HT-29 (cell line): ENCODE measurements at places on chromosomes 7 and 10. TPM values are rescaled to one million over a fixed set of nuclear protein-coding genes. Genes with fewer than 3 reads are reported as not detected.

DNA sequence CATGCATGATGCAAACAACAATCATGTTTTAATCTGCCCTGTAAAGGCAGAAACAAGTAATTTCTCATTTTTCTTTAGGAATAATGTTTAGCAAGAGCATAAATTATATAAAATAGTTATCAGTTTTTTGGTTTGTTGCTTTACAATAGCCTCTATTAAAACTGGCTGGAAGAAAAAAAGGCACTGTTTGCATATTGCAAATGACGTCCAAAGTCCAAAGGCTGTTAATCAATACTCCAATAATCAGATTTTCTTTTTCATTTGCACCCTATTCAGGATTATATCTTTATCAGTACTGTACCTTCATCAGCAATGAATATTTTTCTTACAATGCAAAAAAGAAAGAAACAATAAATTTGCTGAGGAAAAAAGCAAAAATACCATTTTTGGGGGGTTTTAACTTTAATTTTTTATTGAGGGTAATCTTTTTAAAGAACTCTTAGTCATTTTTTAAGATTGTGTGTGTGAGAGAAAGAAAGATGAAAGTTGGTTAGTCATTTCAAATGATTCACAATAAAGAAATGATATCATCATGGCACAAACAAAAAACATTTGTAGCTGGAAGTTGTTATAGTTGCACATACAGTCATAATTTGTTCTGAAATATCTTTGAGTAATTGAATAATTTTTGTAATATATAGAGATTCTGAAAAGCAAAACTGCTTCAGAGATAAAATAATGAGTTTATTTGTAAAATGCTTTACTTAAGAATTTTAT is 44.4 kb upstream of the AKR1C2 start:
- no peak for DNase-seq

DNA sequence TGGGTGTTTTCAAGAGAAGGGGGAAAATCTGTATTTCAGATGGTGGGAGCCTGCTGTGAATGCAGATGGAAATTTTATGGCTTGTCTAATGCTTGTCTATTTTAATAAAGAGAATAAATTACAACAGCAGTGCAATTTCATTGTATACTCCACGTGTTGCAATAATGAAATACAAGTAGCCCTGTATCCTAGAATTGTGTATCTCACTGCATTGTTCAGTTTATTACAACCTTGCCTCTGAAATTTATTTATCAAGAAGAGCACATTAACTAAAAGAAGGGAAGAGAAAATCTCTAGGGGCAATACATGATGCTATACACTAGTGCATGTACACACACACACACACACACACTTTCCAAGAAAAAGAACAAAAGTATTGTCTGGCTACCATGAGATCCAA is 21.8 kb downstream of the ANK3 start:
- no peak for DNase-seq

DNA sequence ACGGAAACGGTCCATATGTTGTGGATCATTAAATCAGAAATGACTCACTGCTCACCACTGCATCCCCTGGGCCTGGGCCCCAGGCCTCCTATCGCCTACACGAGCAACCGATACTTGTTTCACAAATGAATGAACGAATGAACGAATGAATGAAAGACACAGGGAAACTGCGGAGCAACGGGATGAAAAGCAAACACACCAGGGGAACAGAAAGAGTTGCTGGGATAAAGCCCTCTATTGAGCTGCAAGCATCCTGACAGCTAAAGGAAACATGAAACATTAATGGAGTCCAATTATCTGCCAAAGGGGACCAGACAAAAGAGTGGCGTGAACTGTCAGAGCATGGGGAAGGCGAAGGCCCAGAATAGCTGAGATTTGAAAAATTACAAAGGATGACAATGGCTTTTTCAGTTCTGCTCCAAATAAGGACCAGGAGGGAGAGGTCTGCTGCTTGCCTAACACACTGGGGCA is 92.1 kb downstream of the GRB10 start:
- DNase-seq: no peak

DNA sequence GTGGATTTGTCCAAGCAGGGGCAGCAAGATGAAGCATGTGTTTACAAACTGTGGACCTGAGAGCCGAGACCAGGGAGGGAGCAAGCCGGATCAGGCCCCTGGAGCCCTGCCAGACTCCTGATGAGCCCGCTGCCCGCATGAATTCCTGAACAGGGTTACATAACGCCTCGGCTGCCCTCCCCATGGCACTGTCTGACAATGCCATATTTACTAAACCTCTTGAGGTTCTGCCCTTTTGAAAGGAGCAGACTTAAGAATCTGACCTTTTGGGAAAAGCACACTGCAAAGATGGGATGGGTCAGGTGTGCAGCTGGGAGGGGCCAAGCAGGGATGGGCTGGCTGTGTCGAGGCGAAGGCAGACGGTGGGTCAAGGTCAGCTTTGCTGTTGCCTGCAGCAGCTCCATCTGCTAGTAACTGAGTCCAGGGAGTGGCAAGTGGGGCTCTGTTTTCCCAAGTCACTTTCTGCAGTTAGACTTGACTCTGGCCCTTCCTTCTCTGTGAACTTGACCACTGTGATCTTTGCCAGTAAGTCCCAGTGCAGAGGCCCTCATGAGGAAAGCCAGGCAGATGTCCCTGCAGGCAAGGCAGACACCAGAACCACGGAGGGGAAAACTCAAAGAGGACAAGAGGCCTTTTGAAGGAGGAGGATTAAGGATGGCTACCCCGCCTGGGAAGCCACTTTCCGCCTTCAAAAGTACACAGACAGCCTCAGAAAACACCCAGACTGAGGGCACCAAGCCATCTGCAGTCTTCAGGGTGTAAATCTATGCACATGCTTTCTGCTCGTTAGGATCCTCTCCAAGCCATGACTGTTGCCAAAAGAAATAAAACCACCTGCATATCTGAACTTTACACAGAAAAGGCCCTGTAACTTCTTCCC is 175.8 kb downstream of the TNS3 start:
- DNase-seq: peak; percentile 93

DNA sequence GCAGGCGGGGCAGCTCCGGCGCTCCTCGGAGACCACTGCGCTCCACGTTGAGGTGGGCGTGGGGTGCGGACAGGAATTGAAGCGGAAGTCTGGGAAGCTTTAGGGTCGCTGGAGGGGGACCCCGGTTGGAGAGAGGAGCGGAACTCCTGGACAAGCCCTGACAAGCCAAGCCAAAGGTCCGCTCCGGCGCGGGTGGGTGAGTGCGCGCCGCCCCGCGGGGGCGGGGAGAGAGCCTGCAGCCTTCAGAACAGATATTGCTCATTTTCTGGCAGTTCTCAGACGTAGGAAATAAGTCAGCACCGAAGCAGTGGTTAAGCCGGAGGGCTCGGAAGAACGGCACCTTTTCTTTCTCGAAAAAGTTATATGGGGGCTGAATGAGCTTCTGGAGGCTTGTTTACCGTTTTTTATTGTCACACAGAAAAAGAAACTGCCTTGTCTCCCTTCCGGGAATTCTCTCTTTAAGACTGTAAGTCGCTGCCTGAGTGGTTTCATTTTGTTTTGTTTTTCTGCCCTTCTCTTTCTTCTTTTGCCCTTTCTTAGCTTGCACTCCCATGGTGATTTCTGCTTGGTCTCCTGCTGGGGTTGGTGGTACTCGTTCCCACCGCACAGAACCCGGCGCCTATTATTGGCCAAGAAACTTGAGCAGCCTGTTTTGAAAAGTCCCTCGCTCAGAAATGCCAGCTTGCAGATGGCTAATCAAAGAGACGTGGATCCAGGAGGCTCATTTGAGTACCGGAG is 732 bp downstream of the FAS start:
- DNase-seq: peak; percentile 52

GRCh38 chr7:66464059-66464458 is 164.6 kb upstream of the KCTD7 start:
- DNase-seq: no peak

DNA sequence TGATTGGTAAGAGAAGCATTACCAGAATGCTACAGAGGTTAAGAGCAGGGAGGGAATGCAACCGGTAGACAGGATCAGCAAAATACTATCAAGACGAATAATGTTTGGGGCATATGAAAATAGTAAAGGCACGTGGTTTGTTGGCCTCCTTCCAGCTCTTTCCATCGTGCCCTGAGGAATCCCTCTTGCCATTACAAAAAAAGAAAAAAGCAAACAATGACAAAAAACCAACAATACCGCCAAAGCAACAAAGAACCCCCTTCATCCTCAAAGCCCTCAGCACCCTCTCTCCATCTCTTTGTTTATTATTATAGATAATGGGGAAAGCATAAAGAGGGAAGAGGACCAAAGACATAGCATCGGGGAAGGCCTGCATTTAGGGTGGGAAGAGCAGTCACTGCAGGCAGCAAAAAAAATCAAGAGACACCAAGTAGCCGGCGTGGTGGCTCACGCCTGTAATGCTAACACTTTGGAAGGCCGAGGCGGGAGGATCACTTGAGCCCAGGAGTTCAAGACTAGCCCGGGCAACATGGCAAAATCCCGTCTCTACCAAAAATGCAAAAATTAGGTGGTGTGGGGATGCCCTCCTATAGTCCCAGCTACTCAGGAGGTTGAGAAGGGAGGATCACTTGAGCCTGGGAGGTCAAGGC is 78.0 kb downstream of the HIP1 start:
- DNase-seq: no peak

GRCh38 chr10:72744566-72744965 is 52.6 kb downstream of the MCU start:
- no peak for DNase-seq

Gene PLAU
- 0.15 and 0.21 TPM in 2 replicates for total RNA-seq

Gene PPP1R3C
- not detected in 2 replicates for total RNA-seq

Gene SFRP5
- total RNA-seq: 0.21 TPM in 1 of 2 replicates, not detected in the other

GRCh38 chr10:93580828-93581227 is 14.4 kb downstream of the FFAR4 start:
- peak; percentile 84 for DNase-seq

Gene CHAT
- not detected in 2 replicates for total RNA-seq

Gene HEPACAM2
- total RNA-seq: 1.9 and 2.3 TPM in 2 replicates

Gene OR2A42
- total RNA-seq: not detected in 2 replicates

DNA sequence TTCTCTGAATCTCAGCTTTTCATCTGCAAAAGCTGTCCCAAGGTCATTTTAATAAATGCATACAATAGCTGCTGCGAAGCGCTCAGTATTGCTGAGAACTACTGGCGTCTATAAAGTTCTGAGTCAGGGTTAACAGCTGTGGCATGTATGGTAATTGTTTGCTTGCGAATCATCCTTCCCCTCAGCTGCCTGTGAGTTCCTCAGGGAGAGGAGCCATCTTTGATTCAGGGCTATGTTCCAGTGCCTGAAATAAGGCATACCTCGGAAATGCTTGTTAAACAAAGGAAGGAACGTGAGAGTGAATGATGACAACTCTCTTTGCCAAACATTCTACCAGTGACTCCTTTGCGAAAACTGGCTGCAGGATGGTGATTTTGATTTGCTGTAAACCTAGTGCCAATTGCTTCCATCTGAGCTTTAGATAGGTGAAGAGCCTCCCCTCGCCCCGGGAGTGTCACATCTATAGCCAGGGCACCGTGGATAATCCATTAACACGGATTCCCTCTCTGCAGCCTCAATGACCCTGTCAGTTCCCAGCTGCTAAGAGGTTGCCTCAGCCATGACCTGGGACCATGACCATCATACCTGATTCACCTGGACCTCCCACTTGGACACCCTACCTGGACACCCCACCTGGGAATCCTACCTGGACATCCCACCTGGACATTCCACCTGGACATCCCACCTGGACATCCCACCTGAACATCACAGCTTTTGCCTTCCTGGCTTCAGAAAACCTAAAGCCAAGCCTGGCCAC is 39.6 kb downstream of the GPRIN2 start:
- no peak for DNase-seq

DNA sequence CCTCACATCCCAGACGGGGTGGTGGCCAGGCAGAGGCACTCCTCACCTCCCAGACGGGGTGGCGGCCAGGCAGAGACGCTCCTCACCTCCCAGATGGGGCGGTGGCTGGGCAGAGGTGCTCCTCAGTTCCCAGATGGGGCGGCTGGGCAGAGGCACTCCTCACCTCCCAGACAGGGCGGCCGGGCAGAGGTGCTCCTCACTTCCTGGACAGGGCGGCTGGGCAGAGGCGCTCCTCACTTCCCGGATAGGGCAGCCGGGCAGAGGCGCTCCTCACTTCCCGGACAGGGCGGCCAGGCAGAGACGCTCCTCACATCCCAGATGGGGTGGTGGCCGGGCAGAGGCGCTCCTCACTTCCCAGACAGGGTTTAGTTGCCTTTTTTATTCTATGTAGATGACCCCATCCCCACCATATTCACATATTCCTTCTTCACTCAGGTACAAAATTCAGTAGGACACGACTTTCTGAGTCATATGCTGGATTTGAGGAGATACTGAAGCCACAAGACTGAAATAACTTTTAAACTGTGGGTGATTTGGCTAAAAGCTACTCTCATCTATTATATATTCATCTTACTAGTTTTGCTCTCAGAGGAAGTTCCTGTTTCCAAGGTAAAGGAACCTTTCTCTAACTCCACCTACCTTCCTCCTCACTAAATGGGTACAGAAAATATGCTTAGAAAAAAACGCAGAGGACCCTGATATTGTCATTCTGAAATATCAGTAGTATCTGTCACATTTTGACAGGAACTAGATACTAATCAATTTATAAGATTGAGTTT is 54.4 kb downstream of the ENTPD1 start:
- DNase-seq: no peak

DNA sequence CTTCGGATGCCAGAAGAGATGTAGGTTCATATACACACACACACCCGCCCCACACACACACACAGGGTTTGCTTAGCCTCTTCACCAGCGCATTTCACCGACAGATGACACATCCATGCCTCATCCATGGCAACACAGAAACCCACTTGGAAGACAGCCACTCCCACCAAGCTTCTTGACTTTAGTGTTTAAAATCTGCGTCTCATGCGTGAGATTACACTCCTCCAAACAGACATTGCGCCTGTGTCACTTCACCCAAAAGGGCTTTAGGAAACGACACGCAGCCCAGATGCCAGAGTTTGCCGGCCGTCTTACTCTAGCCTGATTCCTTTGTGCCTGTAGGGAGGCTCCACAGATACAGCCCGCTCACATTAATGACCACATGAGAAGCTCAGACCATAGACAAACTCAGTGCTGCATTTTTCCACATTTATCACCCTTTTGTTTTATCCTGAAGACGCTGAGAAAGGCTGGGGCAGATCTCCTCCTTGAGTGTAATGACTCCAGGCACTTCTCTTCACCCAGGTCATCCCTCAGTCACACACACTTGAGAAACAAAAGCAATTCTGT is 73.8 kb downstream of the DIP2C start:
- no peak for DNase-seq

- peak; percentile 64 for DNase-seq
These were observed at the start of gene COL17A1 for GRCh38 chr10:104085801-104086400. COL17A1 (minus strand) TSS chr10:104085880; CDS start chr10:104080673, 5,207 bp downstream.

DNA sequence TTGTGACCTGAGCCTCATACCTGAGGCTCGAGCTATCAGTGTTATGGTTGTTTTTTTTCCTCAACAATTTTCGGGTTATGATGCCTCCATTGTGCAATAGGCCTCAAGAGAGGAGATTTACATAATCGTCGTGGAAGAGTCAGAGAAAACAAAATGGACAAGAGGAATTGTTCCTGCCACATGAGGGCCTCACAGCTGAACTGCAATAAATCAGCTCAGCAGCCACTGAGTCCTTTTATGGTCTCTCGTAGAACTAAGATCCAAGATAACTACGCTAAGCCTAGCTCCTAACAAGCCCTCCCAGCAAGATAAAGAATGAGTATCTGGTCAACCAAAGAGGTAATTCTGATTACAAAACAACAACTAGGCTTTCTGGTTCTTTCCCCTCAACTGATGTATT is 336.8 kb downstream of the WDR11 start:
- peak; percentile 70 for DNase-seq
